ENCODE measurements at places on chromosomes 2 and 18.

GRCh38 chr2:72895759-72896281 is 8.6 kb downstream of the SPR start:
- DNase-seq = no peak

DNA sequence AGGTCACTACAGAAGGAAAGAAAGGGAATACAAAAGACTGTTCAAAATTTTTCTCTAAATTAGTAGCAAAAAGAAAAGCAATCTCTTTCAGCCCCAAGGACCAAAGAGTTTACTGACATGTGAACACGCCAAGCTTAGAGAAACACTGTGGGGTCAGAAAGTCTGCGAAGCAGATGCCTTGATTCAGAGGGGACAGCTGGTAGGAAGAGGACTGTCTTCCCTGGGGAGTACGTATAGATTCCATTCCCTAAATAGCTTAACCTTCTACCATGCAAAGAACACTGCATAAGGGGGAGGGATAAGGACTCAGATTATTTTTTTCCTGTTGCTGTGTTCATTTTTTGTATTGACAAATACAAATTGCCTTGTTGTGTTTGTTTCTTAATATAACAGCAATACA is 96.1 kb downstream of the IRS1 start:
- DNase-seq = no peak

DNA sequence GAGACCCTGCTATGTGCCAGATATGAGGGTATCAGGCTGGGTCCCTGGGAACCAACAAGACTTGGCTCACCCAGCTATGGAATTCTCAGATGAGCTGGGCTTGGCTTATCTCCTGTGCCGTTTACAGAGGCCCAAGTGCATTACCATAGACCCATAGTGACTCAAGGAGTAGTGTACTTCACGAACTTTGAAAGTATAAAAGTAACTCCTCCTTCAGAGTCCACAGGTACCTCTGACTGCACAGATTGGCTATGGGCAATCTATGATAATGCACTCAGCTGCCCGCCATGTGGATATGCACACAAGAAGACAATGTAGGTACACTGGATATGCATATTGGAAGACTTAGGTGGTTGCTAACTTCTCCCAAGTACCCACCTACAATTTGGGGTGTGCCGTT is 78.4 kb downstream of the QPCT start:
- DNase-seq = no peak

DNA sequence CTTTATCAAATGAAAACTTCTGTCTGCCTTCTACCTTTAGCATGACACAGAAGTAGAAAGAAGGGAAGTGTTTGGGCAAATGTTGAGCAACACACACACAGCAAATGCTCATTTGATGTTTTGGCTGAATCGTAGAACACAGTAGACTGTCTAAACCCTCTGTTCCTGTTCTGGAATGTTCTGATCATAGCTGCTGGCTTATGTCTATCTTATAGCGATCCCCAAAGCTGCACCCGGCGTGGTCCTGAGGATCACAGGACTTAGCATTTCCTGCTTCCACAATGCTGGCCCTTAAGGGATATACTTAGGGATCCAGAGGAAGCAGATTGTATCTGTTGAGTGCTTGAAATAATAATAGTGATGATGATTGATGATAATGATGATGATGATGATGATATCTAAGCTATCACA is 15.2 kb downstream of the GNLY start:
- no peak for DNase-seq

- no peak for DNase-seq
Observed at GRCh38 chr18:46293742-46294181, 189.6 kb downstream of the HAUS1 start.

Data from stimulated activated CD4-positive, alpha-beta T cell treated with anti-CD3 and anti-CD28 coated beads, Interleukin-2, amount 100 ng/mL, for 48 hours (primary cell).